ENCODE measurements at places on chromosomes 12 and 14.

DNA sequence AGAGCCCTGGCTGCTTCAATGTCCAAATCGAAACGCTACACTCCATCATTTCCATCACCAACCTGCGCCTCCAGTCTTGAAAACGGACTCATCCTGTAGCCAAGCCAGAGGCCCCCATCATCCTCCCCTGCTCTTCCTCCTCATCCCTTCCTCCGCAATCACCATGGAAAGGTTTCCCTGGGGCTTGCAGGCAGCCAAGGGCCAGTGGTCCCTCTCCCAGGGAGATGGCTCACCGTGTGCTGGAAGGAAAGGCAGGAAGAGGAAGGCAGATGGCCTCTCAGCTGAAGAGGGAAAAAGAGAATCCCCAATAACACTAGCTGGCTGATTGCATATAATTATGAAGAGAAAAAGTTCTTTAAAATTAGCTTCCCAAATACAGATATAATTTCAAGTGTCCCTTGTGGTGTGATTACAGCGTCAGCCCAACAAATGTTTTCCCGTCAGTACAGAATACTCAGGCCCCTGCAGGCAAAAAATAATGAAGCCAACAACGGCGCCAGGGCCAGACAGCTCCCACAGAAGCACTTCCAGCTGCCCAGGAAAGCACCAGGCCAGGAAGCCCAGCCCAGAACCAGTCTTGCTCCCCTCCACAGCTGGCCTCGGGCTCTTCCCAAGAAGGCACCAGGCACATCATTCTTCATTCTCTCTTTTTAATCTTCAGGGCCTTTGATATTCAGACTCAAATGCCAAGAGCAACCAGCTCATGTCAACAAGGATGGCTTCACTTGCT is 24.7 kb downstream of the ITPK1 start:
- DNase-seq: no peak

- no peak for DNase-seq
Measured at GRCh38 chr12:58238411-58238810, 297.0 kb downstream of the ATP23 start.

DNA sequence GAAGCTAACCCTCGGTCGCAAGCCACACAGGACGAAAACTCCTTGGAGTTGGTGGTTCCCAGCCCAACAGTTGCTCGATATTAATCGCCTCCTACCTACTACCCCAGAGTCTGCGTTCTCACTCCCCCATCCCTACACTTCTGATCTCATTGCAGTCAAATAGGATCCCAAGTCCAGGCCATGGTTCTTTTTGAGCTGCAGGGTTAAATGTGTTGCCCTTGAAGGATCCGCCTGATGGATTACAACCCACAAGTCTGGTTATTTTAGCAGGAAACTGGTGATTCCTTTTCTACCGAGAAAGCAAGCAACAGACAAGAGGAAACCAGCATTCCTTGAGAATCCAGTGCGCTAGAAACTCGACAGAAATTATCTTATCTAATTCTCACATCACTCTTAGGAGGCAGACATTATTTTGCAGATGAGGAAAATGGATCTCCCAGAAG is 785 bp upstream of the NIN start:
- DNase-seq: no peak

GRCh38 chr12:26734510-26735248 is 98.3 kb downstream of the ITPR2 start:
- no peak for DNase-seq

GRCh38 chr12:50166799-50167048 is 445 bp downstream of the CERS5 start:
- no peak for DNase-seq

All from breast epithelium (tissue), 4 donors.